ENCODE measurements at places on chromosomes 1 and 21.

- DNase-seq: no peak
Measured at GRCh38 chr1:221778535-221779142, 36.8 kb upstream of the DUSP10 start.

- DNase-seq: peak; percentile 12
Measured at GRCh38 chr1:183580281-183580682, 10.0 kb downstream of the NCF2 start.

DNA sequence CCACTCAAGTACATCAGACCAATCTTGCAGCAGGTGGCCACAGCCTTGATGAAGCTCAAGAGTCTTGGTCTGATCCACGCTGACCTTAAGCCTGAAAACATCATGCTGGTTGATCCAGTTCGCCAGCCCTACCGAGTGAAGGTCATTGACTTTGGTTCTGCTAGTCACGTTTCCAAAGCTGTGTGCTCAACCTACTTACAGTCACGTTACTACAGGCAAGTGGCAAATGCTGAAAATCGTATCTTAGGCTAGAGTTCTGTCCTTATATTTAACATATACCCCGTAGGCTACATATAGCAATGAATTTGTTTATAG lies 12.1 kb downstream of the HIPK1 start:
- DNase-seq: no peak

DNA sequence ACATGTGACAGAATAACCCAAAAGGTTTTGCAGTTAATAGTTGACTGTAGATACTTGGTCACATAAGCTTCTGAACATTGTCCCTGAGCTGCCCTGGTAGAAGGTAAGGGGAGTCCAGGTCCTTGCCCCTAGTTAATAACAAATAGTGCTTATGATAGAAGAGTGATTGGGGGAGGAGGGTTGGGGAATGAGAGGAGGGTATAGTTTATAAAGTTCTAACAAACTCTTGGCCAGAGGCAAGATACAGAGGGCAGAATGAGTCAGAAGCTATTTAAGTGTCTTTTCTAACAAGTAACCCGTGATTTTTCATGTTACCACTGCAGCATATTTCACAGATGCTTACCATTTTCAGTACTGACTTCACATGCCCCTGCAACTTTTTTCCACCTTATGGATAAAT lies 26.7 kb upstream of the MYOCOS start:
- no peak for DNase-seq

DNA sequence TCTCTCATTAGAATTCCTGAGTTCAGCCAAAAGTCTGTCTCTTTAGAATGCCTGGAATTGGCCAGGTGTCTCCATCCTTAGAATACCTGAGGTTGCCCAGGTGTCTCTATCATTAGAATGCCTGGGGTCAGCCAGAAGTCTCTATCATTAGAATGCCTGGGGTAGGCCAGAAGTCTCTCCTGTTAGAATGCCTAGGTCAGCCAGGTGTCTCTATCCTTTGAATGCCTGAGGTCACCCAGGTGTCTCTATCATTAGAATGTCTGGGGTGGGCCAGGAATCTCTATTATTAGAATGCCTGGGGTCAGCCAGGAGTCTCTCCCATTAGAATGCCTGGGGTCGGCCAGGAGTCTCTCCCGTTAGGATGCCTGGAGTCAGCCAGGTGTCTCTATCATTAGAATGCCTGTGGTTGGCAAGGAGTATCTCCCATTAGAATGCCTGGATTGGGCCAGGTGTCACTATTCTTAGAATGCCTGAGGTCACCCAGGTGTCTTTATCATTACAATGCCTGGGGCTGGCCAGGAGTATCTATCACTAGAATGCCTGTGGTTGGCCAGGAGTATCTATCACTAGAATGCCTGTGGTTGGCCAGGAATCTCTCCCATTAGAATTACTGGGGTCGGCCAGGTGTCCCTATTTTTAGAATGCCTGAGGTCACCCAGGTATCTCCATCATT lies 43.0 kb downstream of the RNF187 start:
- DNase-seq: no peak

GRCh38 chr21:38488640-38489270 lies 9.5 kb downstream of the ERG start:
- DNase-seq: no peak

DNA sequence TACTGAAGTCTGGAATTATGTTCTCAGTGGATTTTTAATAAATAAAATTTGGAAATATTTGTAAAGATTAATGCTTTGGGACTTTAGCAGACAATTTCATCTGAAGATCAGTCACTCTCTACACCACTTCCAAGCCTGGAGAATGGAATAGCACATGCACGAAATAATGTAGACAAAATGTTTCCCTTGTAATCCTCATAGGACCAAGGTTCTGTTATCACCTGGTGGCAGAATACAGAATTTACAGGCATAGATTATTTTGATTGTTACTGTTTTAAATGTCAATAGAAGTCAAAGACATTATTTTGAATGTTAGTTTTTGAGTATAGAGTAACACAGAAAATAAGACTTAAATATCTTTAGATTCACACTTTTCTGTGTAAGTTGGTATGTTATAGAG lies 9.1 kb upstream of the ELAVL4 start:
- no peak for DNase-seq

- DNase-seq: no peak
Measured at GRCh38 chr1:159632922-159633321, 45.3 kb downstream of the APCS start.

GRCh38 chr1:5351366-5351765 lies 640.9 kb downstream of the NPHP4 start:
- no peak for DNase-seq

- DNase-seq: no peak
Measured at GRCh38 chr1:87091425-87091824, 177.0 kb downstream of the HS2ST1 start.

DNA sequence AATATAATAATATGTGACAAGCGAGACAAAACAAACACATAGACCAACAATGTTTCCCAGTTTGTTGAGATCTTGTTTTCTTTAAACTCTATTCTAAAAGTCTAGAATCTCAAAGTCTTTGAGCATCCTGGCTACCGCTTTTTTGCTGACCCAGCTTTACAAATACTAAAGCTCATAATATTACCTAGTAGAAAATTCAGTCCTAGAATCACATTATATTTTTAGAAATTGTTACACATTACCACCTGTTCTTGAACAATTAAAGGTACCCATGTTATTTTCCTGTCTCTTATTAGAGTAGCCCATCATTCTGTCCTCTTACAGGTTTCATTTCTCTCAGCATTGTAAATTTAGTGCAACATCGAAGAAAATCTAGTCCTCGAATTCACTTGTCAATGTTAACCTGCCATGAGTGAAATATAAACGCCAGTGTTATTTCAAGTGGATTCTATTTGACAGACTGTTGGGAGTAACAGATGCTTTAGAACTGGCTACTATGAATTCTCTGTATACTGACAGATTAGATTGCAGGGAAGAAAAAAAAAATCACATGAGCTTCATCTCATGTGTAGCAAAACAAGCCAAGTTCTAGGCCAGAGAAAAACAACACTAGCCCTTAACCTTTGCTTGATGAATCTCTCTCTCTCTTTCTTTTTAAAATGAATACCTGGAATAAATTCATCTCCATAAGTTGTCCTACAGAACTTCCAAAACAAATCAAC lies 851.2 kb upstream of the ADAMTS5 start:
- DNase-seq: no peak

- DNase-seq: no peak
Measured at GRCh38 chr1:217149791-217150190, 426.6 kb upstream of the ESRRG start.

- DNase-seq: peak; percentile 67
Measured at GRCh38 chr1:101309334-101310311, 72.8 kb downstream of the S1PR1 start.

DNA sequence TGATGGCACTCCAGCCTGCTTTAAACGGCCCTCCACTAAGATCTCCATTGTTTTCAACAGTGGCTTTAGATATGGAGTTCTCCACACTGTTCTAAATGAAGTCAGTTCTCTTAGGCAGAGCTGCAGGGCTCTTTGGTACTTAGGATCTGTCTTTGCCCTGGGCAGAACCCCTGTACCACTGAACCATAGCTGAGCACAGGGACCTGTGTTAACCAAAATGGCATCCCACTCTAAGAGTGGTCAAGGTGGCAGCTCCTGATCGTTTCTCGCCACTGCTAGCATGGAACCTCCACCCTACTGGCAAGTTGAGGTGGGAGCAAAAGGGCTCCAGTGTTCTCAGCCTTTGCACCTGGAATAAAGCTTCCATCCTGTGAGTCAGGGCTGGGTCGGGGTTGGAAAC lies 186.7 kb downstream of the TM2D1 start:
- no peak for DNase-seq

DNA sequence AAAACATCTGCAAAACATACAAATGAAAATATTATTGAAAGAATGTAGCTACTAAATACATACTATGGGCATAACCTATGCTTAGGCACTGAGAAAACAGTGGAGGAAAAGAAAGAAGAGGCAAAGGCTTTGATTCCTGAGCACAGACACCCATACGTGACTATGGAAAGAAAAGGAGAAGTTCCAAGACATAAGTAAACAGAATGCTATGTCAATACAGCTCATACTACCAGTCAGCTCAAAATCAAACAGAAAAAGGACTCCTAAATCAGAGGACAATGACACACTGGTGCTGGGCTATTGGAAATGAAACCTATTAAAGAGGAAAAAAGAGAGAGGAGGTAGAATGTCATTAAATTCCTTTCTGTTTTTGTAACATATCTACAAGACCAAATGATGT lies 225.4 kb downstream of the SMYD3 start:
- DNase-seq: no peak

Measured in stimulated activated CD4-positive, alpha-beta T cell treated with anti-CD3 and anti-CD28 coated beads, Interleukin-2, amount 100 ng/mL, for 48 hours (primary cell).